ENCODE measurements at places on chromosomes 2 and 18.

GRCh38 chr2:121855510-121855909 lies 100.1 kb downstream of the TSN start:
- DNase-seq: no peak

DNA sequence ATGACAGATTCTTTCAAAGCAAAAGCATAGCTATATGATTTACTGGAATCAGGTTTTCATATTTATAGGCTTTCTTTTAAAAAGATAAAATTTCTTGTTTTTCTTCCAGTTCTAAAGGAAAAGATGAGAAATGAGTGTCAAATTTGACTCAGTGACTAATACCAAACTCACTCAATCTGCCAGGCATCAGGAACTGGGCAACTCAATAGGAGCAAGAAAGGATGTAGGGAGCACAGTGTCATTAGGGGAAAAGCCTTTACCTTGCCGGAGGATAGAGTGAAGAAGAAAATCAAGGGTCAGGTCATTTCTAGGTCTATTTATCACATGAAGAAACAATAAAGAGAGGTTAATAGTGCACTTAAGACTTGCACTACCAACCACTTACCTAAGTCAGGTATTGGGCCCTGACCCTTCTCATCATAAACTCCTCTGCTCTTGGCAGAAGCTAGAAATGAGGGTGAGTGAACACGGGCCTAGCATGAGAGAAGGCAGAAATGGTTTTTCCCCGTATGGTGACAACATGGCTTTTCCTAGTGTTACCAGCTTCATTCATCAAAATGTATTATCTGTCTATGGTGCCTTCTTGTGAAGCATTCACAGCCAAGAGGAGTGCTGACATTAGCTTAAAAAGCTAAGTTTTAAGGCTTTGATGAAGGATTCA lies 151.0 kb downstream of the ARHGAP15 start:
- DNase-seq: no peak

GRCh38 chr18:5462227-5462626 lies 81.6 kb downstream of the EPB41L3 start:
- no peak for DNase-seq

- no peak for DNase-seq
Observed at GRCh38 chr2:71507476-71507875, 54.1 kb downstream of the DYSF start.

- DNase-seq: no peak
Observed at GRCh38 chr18:41933778-41934177, 21.3 kb upstream of the PIK3C3 start.

- DNase-seq: no peak
Observed at GRCh38 chr2:151987484-151987883, 111.4 kb downstream of the CACNB4 start.

DNA sequence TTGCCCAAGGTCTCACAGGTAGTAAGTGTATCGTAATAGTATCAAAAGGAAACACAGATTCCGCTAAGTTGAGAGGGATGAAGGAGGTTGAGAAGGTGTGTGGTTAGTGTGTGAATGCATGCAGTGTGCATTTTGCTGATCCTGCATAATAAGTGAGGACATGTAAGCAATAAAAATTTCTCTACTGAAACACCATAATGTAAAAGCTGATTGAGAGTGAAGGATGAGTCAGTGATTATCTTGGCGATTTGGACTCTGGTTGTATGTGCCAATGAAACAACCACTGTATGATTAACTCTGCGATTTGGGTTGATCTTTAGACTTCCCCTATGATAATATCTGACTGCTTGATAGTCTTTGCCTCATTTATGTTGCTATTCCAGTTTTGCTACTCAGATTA lies 16.7 kb upstream of the ADGRF3 start:
- no peak for DNase-seq

DNA sequence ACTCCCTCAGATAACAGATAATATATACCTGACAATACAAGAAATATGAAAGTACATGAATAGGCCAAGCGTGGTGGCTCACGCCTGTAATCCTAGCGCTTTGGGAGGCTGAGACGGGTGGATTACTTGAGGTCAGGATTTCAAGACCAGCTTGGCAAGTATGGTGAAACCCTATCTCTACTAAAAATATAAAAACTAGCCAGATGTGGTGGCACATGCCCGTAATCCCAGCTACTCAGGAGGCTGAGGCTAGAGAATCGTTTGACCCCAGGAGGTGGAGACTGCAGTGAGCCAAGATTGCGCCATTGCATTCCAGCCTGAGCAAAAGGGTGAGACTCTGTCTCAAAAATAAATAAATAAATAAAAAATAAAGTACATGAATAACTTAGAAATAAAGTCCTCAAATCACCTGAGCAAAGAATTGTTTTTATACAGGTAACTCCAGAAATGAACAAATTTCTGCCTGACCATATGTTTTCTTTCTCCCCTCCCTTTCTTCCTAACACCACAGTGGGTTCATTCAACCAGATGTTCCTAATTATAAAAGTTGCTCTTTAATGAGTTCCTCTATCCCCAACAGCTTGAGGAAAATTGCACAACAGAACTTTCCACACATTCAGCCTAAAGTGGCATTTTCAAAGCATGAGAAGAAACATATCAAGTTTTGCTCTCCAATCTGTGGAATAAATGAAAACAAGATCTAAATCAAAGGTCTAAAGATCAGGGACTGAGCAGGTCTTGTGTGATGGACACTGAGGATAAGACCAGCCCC lies 33.6 kb upstream of the AP1S3 start:
- DNase-seq: no peak

DNA sequence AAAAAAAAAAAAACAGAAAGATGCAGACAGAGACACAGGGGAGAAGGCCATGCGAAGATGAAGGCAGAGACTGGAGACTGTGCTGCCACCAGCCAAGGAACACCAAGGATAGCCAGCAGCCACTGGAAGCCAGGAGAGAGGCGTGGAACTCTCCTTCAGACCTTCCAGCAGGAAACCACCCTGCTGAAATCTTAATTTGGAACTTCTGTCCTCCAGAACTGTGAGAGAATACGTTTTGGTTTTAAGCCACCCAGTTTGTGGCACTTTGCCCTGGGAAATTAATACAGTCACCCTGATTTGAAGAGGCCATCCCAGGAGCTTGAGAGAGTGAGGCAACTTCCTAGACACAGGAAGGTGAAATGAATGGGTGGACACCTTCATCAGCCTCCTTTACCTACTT lies 93.7 kb downstream of the IRS1 start:
- DNase-seq: no peak

DNA sequence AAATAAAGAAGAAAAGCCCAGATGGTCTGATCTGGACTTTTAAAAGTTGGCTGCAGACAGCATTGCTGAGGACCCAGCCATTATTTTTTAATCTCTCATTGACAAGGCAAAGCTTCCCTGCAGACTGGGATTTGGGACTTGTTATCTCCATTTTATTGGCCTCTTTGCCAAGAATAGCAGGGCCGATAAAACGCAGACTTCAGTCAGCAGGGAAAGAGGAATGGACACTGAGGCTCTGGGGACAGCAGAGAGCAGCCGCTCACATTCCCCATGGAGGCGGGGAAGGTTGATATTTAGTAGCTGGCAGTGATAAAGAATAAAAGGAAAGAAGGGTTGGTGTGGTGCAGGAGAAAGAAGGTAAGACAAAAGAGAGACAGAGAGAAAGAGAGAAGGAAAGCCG lies 350.1 kb upstream of the PIK3C3 start:
- DNase-seq: no peak

DNA sequence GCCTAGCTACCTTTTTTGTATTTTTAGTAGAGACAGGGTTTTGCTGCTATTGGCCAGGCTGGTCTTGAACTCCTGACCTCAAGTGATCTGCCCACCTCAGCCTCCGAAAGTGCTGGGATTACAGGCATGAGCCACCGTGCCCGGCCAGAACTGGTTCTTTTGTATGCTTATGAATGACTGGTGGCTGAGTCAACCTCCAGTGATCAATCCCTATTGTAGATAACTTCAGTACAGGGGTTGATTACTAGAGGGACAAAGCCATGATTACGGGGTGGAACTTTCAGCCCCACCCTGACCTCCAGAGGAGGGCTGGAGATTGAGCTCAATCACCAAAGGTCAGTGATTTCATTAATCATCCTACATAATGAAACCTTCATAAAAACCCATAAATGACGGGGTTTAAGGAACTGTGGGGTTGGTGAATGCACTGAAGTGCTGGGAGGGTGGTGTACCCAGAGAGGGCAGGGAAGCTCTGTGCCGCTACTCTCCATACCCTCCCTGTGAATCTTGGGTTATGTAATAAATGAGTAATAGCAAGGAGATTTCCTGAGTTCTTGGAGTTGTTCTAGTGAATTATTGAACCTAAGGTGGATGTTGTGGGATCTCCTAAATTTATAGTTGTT lies 281.8 kb upstream of the CXCR4 start:
- DNase-seq: no peak

DNA sequence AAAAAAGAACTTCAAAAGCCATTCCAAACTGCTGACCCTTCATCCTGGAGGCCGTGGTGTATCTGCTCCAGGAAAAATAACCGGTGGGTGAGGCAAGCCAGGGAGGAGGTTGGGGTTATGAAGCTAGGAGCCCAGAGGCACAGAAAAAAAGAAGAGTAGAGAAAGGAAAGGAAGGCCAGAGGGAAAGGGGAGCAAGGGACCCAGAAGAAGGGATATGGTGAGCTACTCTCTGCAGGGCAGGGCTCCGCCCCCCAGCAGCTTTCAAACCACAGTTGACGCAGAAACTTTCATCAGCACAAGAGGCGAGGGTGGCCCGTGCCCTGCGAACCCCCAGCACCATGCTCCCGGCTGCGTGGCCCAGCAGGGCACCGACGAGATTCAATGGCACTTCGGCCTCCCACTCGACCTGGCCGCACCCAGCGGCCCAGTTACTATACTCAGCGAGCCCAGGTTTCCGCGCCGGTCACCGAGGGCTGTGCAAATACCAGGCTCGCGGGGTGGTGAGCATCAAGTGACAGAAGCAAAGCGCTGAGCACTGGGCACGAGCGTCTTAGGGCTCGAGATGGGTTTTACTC lies 665 bp downstream of the MCM6 start:
- DNase-seq: peak; percentile 48

DNA sequence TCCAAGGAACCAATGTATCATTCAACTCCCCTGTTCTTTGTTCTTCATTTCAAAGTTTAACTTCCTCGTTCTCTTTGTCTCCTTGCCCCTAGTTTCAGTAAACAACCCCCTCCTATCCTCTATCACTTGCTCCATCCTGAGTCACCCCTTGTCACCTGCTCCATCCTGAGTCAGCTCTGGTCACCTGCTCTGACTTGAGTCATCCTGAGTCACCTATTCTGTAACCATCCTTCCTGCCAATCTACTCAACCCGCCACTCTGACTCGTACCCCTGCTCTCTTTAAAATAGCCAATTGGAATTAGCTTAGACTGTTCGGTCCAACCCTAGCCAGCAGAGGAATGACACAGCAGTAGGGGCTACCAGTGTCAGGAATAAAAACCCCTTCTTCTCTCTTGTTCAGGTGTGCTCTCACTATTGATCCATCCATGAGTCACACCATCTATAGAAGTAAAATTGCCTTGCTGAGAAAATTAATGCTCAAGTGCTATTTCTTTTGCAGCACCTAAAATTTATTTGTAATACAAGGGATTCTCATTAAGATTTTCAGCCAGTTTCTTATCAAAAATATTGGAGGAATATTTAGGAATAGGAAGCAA lies 326.8 kb downstream of the AKAIN1 start:
- peak; percentile 70 for DNase-seq

DNA sequence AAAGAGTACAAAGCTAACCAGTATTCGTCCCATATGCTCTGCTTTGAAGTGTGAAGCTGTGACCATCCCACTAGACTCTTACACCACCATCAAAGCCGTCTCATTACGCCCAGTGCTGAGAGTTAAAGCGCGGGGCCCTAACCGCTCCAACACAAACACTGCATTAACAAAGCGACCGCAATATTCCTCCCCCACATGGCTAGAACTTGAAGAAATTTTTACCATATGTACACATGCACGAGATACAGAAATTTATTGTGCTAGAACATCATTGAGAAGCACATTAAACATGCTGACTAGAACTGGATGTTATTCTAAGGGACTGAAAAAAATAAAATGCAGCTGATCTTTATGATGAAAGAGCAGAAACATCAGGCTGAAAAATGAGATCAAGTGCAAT lies 20.5 kb downstream of the FTCDNL1 start:
- DNase-seq: no peak

- DNase-seq: no peak
Observed at GRCh38 chr2:29900971-29901633, 20.3 kb downstream of the ALK start.

- DNase-seq: no peak
Observed at GRCh38 chr2:150769421-150769820, 282.0 kb upstream of the RND3 start.

DNA sequence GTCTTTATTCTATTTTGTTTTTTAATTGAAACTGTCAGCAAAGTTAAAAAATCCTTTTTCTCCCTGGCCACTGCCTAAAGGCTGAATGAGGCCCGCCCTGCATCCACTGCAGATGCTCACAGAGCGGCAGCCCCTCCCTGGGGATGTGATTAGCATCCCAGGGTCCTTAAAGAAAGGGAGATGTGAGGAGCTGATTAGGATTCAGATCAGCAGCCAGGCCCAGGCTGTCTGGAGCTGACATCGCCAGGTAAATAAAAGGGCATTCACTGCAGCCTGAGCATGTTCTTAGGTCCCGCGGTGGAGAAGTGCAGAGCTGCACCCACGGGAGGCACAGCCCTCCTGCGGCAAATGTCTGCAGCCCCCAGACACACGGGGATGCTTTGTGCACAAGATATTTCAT lies 83.8 kb downstream of the LONRF2 start:
- DNase-seq: no peak

GRCh38 chr18:76771192-76771799 lies 51.1 kb upstream of the ZNF236 start:
- DNase-seq: no peak

- no peak for DNase-seq
Observed at GRCh38 chr18:25535495-25535894, 183.5 kb upstream of the ZNF521 start.

- DNase-seq: no peak
Observed at GRCh38 chr18:58803978-58804377, 60.7 kb upstream of the ZNF532 start.

- no peak for DNase-seq
Observed at GRCh38 chr2:88248280-88248828, 78.2 kb downstream of the THNSL2 start.

GRCh38 chr18:42514512-42514911 lies 559.5 kb downstream of the PIK3C3 start:
- DNase-seq: peak; percentile 51

- no peak for DNase-seq
Observed at GRCh38 chr2:109188496-109188890, 59.5 kb downstream of the SH3RF3 start.
